A549 treated with AZD2906 at 1 μM for 4 hours (cell line): ENCODE measurements at places on chromosomes 4 and X. TPM values are rescaled to one million over a fixed set of nuclear protein-coding genes. Genes with fewer than 3 reads are reported as not detected.

Gene MPP1
- total RNA-seq, result 13.7 to 16.4 TPM (median 15.9 TPM) in 5 replicates

Gene SMARCA1
- 32.3 to 60.2 TPM (median 45.4 TPM) in 5 replicates for total RNA-seq

Gene RAI2
- total RNA-seq, result 0.14 to 0.21 TPM (median 0.17 TPM) in 5 replicates

Gene CD99
- 324 to 354 TPM (median 345 TPM) in 5 replicates for total RNA-seq

Gene BST1
- total RNA-seq, result 14.2 to 19.0 TPM (median 15.5 TPM) in 5 replicates

Gene CEP135
- 3.8 to 6.4 TPM (median 4.4 TPM) in 5 replicates for total RNA-seq

Gene MAN2B2
- total RNA-seq, result 9.3 to 10.4 TPM (median 9.8 TPM) in 5 replicates

Gene KLHL15
- 3.1 to 3.6 TPM (median 3.2 TPM) in 5 replicates for total RNA-seq

Gene EIF4E
- total RNA-seq, result 64.3 to 146 TPM (median 70.2 TPM) in 5 replicates

Gene FGFRL1
- total RNA-seq, result 14.3 to 21.6 TPM (median 20.1 TPM) in 5 replicates

Gene GAGE12F
- total RNA-seq, result not detected in 5 replicates

Gene FHDC1
- 0.88 to 1.1 TPM (median 0.95 TPM) in 5 replicates for total RNA-seq

Gene MGARP
- 0.46 to 0.79 TPM (median 0.68 TPM) in 5 replicates for total RNA-seq

Gene PHOX2B
- 0.02 to 0.03 TPM in 2 of 5 replicates, not detected in the others for total RNA-seq

Gene GAB3
- total RNA-seq, result 0.56 to 0.77 TPM (median 0.66 TPM) in 5 replicates

Gene GABRG1
- total RNA-seq, result not detected in 5 replicates

Gene JAKMIP1
- total RNA-seq, result 0.02 to 0.06 TPM in 2 of 5 replicates, not detected in the others
